ENCODE measurements at places on chromosomes 2 and 18.

DNA sequence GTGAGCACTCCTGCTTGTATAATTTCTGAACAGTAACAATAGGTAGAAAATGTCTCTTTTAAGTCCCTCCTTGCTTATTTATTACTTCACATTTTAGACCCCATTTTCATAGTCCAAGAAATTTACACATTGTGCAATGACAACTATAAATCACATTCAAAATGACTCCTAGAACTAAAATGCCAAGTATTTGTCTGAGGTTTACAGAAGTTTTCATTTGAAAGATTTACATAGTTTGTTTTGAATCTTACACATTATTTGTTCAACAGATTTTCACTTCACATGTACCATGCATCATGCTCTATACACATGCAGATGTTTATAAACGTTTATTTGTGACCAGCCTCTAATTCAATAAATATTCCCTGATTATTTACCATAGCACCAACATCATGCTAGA, 15.7 kb upstream of the TRIB2 start:
- DNase-seq: no peak

DNA sequence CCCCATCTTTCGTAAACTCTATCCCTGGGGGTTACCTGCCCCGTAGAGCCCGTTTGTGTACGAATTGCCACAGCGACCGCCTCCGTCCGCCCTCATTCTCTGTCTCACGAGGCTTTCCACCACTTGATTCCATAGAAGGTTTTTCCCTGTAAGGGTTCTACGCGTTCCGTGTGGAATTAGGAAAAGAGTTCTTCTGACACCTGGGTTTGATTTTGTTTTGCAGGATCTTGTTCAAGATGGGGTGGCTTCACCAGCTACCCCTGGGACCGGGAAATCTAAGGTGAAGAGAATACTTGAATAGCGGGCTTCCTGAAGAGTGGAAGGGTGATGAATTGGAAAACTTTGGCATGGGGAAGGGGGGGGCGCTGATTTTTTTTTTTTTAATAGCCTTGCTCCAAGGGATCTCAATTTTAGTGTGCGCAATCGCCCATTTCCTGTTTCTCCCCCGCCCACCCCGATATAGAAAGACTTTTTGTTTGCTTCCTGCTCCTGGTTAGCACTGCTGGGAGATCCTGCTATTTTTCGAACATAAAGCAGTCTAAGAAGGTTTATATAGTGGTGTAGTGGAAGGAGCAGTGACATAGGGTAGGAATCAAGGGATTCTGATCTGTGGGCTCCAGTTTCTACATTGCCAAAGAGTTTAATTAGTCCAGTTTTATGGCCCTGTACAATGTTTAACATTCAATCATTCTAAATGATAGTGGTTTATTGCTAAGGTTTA, 564 bp downstream of the GCC2 start:
- DNase-seq: peak; percentile 56

GRCh38 chr2:175889701-175890302, 112.3 kb downstream of the LNPK start:
- peak; percentile 16 for DNase-seq

GRCh38 chr2:37323781-37324535, 675 bp downstream of the PRKD3 start:
- peak; percentile 41 for DNase-seq

GRCh38 chr2:150609831-150610582, 122.5 kb upstream of the RND3 start:
- DNase-seq: peak; percentile 75

DNA sequence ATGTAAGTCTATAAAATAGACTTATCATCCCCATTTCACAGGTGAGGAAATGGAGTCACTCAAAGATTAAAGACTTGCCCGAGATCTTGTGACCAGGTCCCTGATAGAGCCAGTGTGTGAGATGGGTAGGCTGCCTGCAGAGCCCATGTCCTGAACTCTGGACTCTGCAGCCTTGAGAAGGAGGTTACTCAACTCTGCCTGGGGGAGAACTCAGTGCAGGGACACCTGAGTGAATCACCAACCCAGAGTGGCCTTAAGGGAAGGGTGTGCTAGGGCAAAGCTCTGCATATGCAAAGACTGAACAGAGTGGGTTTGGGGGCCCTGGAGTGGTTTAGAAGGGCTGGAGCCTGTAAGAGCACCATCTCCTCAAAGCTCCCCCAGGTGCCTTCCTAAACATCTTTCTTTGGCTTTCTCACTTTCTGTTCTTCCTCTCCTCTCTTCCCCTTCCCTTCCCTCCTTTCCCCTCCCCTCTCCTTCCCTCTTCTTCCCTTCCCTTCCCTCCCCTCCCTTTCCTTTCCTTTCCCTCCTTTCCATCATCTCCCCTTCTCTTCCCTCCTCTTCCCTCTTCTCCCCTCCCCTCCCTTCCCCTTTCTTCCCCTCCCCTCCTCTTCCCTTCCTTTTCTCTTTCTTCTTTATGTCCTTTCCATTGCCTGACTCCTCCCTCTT, 67.6 kb downstream of the CELF4 start:
- no peak for DNase-seq

- DNase-seq: no peak
These were observed 74.3 kb upstream of the ST3GAL5 start for GRCh38 chr2:85963068-85963467.

- no peak for DNase-seq
These were observed 7.0 kb upstream of the STRN start for GRCh38 chr2:36973320-36973719.

- DNase-seq: no peak
These were observed 33.5 kb downstream of the SUMO1 start for GRCh38 chr2:202204855-202205254.

DNA sequence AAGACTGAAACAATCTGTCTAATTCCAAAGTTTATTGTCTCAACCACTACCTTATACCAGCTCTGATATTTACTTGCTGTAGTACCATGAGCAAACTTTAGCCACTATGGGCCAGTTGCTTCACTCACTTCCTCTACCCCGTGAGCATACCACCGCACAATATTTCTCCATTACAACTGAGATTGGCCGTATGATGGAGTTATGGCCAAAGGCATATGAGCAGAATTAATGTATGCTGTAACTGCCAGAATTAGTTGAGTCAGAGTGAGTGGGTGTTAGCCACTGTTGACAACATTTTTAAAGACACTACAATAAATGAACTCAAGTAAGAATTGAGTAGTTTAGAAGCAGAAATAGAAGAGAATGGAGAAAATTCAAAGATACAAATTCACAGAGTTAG, 69.7 kb downstream of the LRATD1 start:
- no peak for DNase-seq

DNA sequence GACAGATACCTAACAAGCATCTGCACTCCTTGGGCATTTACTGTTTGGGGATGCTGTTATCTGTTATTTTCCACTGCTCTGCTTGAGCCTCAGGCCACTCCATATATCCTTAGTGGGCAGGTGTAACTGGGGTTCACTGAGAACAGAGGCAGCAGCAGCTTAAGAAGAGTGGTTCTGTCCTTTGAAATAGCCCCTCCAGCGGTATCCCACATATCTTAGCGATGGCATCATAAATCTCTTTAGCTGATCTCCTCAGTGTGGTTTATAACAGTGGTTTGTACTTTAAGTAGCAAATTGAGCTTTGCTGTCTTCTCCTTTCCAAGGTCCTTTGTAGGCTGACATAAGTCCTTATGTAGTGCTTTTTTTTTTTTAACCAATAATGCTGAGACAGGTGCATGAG, 79.7 kb upstream of the RPRM start:
- DNase-seq: peak; percentile 28
